PC-3 (cell line): ENCODE measurements at places on chromosomes 11 and 22. TPM values are rescaled to one million over a fixed set of nuclear protein-coding genes. Genes with fewer than 3 reads are reported as not detected.

DNA sequence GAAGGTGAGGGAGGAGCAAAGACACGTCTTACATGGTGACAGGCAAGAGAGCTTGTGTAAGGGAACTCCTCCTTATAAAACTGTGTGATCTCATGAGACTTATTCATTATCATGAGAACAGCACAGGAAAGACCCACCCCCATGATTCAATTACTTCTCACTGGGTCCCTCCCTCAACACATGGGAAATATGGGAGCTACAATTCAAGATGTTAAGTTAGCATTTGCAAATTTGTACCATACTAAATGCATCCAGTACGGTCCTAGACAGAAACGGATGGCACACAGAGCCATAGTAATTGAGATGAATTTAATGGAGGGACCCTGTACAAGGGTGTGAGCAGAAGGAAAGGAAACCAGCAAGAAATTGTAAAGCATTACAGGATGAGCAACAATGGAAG is 765.8 kb upstream of the API5 start:
- H3K4me1 ChIP-seq: no peaks in the 10 kb centered on the region
- H3K4me3 ChIP-seq: no peak overlapping the region
- H3K27me3 ChIP-seq: no peaks in the 10 kb centered on the region
- H3K36me3 ChIP-seq: no peaks in the 10 kb centered on the region

GRCh38 chr22:23677701-23677995 is 13.2 kb upstream of the RGL4 start:
- H3K27me3 ChIP-seq: no peaks in the 10 kb centered on the region

DNA sequence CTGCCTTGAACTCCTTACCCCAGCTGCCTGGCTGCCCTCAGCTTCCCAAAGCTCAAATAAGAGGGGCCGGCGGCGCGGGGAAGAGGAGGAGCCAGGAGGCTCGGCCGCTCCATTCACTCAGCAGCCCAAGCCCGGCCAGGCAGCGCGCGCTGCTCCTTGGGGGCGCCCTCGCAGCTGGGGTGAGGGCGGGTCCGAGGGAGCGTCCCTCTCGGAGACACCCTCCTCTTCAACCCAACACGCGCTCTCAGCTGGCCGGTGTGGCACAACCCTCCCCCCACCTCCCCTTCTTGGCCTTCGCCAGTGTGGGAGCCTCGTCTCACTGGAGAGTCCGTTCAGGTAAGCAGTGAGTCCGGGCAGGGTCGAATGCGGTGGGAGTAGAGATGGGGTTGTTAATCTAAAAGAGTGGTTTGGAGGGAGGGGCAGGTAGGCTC is at the start of gene WT1:
WT1 (minus strand) TSS at position 29 of the 431 bp plus-strand sequence.
- peaks cover 12% of the 10 kb centered on the region; the same call in 1 of the 2 replicates for H3K4me1 ChIP-seq
- H3K36me3 ChIP-seq: no peaks in the 10 kb centered on the region
- peak; percentile 52 for DNase-seq

DNA sequence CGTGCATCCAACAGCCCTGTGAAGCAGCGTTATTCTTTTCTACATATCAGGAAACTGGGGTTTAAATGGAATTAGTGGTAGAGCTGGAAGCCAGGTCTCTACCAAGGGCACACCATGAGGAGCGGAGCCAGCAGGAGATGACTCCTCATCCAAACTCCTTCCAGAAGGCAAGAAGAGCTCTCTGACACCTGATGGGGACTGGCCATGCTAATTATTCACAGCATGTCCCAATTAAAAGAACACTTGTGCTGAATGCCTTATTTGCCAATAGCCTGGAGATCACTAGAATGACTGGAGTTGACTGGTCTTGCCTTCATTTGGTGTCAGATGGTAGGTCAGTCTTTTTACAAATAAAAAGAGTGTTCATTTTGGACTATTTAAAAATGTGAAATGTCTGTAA is 32.9 kb upstream of the SLN start:
- no peak for DNase-seq

GRCh38 chr11:70675697-70676374 is 277.5 kb downstream of the CTTN start:
- DNase-seq: peak; percentile 41
- H3K4me1 ChIP-seq: no peaks in the 10 kb centered on the region
- H3K4me3 ChIP-seq: no peak overlapping the region
- no peak overlapping the region for H3K27ac ChIP-seq

DNA sequence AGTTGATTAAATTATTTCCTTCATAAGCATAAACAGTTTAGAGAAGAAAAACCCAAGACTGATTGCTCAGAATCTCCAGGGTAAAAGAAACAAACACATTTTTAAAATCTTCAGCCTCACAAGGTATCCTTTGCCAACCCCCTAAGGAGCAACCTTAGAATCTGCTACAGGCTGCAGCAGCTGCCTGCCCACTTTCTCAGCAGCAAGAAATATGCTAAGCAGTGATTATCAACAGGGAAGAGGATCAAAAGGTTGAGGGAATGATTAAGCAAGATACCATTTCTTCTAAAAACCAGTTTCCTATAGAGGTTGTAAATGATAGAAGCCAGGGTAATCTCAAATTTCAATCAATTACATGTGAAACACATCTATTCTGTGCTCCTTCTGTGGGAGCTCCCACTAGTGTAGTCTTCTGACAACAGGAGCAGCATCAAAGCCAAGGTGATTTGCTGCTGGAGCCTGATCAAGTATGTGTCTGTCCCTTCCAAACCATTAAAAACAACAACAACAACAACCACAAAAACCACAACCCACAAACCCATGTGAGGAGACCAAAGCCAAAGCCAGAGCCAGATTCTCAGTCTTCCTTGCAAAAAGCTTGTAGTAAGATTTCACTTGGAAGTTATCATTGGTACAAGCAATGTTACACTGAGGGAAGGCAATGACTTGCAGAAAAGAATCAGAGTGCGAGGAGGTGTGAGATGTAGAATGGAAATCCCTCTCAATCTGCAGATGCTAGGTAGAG is 761.2 kb downstream of the DLG2 start:
- no peaks in the 10 kb centered on the region for H3K36me3 ChIP-seq
- peak overlapping the region; percentile 80 for H3K27ac ChIP-seq
- peak; percentile 36 for DNase-seq
- H3K4me3 ChIP-seq: peak overlapping the region; percentile 6; the same call in 1 of the 2 replicates
- H3K4me1 ChIP-seq: peaks cover 59% of the 10 kb centered on the region

DNA sequence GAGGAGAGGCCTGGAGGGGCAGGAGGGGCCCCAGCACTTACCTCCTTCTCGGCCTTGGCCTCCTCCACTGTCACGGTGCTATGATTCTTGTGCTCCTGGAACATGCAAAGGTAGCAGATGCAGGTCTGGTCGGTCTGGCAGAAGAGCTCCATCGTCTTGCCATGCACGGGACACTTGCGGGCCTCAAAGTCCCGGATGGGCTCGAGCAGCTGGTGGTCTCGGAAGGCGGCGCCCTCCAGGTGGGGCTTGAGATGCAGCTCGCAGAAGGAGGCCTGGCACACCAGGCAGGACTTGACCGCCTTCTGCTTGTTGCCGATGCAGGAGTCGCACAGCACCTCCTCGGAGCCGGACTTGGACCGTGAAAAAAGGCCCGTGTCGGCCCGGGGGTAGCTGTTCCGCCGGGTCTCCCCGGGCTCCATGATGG is 714 bp downstream of the TRIM29 start:
- H3K4me3 ChIP-seq: peak overlapping the region; percentile 21; the same call in 1 of the 2 replicates
- no peak overlapping the region for H3K27ac ChIP-seq

DNA sequence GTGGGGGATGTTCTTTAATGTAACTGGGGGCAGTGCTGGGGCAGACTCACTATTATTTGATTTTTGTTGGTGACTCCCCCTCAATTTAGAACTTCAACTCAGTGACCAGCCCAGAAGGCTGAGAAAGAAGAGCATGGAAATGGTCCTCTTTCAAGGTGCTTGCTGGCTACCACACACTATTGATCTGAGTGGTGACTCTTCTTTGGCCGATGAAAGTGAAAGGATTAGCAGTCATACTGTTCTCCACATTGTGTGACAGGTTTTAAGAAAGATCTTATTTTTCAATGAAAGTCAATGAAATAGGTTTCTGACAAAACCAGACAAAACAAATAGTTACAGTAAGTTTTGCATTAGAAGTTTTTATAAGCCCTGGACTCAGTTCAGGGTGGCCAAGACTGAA is 29.9 kb downstream of the NLRP14 start:
- H3K27ac ChIP-seq: no peak overlapping the region
- H3K27me3 ChIP-seq: 0 out of 2 replicates have a peak, but pooled peaks cover 3% of the 10 kb centered on the region
- H3K36me3 ChIP-seq: no peaks in the 10 kb centered on the region
- H3K4me3 ChIP-seq: no peak overlapping the region
- no peaks in the 10 kb centered on the region for H3K4me1 ChIP-seq

DNA sequence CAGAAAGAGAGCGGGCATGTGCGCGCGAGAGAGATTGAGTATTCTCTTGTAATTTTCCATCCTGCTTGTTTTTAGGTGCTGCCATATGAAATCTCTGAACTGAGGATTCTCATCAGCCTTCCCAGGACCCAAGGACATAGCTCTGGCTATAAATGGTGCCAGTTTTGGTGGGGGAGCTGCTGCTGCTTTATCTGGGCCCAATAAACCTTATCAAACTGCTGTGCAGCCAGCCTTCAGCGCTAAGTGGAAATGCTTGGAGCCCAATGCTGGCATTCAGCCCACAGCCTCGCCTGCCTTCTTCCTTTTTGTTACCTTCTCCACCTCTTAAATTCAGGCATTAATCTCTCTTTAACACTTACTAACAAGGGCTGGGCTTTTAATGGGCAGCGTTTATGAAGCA is 2.4 kb upstream of the ZBTB16 start:
- no peak overlapping the region for H3K27ac ChIP-seq
- no peaks in the 10 kb centered on the region for H3K4me1 ChIP-seq
- no peak overlapping the region for H3K4me3 ChIP-seq

DNA sequence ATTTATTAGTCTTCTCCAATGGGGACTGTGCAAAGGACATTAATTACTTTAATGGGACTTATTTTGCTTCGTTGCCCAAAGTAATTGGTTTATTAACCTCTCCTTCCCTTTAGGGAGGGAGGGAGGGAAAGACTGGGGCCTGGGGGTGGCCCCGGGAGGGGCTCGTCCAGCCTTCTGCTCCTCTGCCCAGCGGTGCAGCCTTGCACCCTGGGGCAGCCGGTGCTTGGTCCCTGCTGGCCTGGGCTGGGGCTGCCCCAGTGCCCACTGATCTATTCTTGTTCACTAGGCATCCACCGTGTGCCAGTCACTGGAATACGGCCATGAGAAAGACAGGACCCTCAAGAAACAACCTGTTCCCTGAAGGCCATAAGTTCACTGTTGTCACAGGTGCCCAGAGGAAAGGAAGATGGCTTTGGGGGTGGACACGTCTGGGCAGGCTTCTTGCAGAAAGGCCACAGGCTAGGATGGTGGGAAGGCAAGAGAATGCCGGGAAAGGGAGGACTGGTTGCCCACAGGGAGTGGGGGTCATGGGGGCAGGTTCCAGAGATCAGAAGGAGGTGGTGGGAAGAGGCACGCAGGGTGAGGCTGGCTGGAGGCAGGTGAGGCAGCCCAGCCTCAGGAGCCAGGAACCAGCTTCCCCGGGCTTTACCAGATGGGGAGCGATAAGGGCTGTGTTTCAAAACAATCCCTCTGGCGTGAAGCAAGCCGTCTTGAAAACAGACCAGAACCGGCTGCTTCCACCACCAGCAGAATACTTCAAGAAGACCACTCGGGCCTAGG is 47.6 kb upstream of the KCNQ1OT1 start:
- DNase-seq: no peak
- no peaks in the 10 kb centered on the region for H3K36me3 ChIP-seq
- H3K4me1 ChIP-seq: peaks cover 1% of the 10 kb centered on the region
- no peak overlapping the region for H3K4me3 ChIP-seq
- no peak overlapping the region for H3K27ac ChIP-seq

DNA sequence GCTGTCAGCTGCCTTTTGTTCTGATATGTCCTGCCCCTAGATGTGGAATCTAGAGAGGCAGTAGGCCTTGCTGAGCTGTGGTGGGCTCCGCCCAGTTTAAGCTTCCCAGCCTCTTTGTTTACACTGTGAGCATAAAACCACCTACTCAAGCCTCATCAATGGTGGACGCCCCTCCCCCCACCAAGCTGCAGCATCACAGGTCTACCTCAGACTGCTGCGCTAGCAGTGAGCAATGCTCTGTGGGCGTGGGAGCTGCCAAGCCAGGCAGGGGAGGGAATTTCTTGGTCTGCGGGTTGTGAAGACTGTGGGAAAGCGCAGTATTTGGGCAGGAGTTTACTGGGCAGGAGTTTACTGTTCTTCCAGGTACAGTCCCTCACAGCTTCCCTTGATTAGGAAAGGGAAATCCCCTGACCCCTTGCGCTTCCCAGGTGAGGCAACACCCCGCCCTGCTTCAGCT is 98.5 kb downstream of the SMCO4 start:
- H3K36me3 ChIP-seq: no peaks in the 10 kb centered on the region
- peaks cover 15% of the 10 kb centered on the region for H3K4me1 ChIP-seq
- no peaks in the 10 kb centered on the region for H3K27me3 ChIP-seq
- peak overlapping the region; percentile 12; the same call in 1 of the 2 replicates for H3K4me3 ChIP-seq

DNA sequence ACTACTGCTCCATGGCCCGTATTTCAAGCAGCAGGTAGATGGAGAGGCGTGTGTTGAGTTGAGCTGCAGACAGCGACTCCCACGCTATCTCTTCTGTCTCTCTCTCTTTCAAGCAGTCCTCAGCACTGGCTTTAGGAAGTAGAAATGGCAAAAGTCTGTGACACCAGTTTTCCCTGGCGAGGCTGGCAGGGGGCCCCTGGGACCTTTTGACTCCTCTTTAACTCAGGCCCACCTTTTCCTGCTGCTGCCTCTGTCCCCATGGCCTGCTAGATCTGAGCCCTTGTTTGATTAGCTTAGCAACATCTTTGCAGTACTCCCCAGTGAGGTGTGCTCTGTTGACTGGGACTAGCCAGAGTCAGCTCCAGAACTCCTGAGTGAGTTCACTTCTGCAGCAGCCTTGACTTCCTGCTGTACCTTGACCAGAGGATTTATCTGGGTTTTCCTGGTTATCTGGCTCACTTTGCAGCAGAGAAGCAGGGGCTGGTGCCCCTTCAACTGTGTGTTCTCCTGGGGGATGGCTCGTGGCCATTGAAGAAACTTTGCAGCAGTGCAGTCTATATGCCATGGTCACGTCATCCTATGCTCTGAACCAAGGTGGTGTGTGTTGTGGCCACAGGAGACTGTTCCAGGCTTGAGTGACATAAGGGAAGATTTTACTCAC is 183.9 kb downstream of the DBX1 start:
- H3K27me3 ChIP-seq: no peaks in the 10 kb centered on the region
- H3K4me1 ChIP-seq: peaks cover 25% of the 10 kb centered on the region
- no peak overlapping the region for H3K4me3 ChIP-seq
- H3K36me3 ChIP-seq: no peaks in the 10 kb centered on the region

DNA sequence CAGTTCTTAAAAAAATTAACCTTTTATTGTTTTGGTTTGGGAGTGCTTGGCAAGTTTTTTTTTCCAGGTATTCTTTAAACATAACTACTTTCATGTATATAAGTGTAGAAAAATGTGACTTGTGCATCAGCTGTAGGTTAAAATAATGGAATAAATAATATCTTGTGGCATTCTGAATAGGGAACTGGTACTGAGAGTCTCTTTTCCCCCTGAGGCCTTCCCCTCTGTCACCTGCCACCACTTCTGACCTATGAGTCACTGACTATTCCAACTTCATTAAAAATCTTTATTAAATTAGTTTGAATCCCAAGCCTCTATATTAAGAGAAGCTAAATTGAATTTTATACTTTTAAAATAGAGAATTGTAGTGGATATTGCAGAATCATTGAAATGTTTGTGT is 805.7 kb downstream of the METTL15 start:
- no peaks in the 10 kb centered on the region for H3K36me3 ChIP-seq
- H3K4me3 ChIP-seq: no peak overlapping the region
- no peak for DNase-seq
- H3K27me3 ChIP-seq: no peaks in the 10 kb centered on the region
- no peak overlapping the region for H3K27ac ChIP-seq
- no peaks in the 10 kb centered on the region for H3K4me1 ChIP-seq

- no peak overlapping the region for H3K4me3 ChIP-seq
- DNase-seq: no peak
- H3K27ac ChIP-seq: no peak overlapping the region
- H3K4me1 ChIP-seq: no peaks in the 10 kb centered on the region
- no peaks in the 10 kb centered on the region for H3K36me3 ChIP-seq
Measured at GRCh38 chr11:109527496-109527895, 105.5 kb downstream of the C11orf87 start.

PHOX2A gene
- not detected in 2 replicates for total RNA-seq

SLC5A1 gene
- total RNA-seq: 0.12 TPM in 1 of 2 replicates, not detected in the other

BIK gene
- total RNA-seq: 24.6 and 29.4 TPM in 2 replicates
